Fibroblast of the conjunctiva (primary cell): ENCODE measurements at places on chromosomes 1 and 21.

- no peak for DNase-seq
Measured at GRCh38 chr1:119537966-119538365, 31.0 kb downstream of the HSD3B1 start.

- no peak for DNase-seq
Measured at GRCh38 chr1:164707868-164708331, 148.9 kb downstream of the PBX1 start.

DNA sequence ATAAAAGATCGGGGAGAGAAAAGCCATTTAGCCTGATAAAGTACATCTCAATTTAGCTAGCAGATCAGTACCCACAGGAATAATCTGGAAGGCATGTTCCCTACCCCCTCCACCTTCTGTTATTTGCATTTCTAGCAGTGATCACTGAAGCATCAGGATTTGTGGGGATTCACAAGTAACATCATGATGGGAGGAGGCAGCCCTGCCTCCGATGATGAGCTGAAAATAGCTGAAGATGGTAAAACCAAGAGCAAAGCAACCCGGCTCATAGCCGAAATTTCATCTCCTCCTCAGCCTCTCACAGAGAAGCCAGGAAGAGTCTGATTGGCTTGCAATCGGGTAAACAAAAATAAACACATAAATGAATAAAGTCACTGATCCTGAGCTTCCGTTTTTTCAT is 2.4 kb downstream of the CCSAP start:
- DNase-seq = no peak

DNA sequence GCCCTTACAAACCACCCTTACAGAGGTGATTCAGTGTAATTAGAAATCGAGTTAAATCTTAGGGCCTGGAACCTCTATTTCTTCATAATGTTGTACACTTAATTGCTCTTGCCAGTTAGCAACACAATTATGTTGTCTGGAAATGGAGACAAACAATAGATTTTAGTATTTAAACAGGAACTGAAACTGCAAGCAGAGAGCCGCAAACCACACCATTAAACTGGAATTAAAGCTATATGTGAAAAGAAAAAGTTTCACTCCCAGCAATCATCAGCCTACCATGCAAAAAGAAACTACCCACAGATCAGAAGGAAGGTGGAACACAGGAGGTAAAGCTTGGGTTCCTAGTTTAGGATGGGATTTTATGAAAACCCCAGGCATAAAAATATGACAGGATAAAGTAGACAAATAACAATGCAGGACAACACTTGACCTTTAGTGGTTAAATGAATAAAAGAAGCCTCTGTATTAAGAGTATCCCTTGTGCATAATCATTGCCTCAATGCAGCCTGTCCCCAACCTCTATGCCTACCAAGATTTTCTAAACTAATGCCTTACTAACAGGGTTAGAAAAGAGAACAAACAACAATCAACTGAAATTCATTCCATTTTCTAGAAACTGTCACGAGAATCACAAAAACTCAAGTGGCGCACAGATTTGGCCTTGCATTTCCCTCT is 304.3 kb upstream of the ESRRG start:
- DNase-seq = no peak

- DNase-seq = no peak
Measured at GRCh38 chr1:53410100-53410541, 49.1 kb upstream of the DMRTB1 start.

DNA sequence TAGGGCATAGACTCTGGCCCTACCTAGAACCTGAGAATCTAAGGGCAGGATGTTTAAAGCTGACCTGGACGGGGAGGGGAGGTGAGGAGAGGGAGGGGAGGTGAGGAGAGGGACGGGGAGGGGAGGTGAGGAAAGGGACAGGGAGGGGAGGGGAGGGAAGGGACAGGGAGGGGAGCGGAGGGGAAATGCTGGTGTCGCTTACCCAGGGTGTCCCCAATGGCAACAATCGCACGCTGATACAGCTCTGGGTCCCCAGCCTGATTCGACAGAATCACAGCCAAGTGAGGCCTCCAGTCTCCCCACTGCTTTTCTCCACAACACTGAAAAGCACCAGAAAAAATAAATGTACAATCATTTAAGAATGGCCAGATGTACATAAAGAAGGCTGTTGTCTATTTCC is 22.2 kb downstream of the SEC16B start:
- no peak for DNase-seq

DNA sequence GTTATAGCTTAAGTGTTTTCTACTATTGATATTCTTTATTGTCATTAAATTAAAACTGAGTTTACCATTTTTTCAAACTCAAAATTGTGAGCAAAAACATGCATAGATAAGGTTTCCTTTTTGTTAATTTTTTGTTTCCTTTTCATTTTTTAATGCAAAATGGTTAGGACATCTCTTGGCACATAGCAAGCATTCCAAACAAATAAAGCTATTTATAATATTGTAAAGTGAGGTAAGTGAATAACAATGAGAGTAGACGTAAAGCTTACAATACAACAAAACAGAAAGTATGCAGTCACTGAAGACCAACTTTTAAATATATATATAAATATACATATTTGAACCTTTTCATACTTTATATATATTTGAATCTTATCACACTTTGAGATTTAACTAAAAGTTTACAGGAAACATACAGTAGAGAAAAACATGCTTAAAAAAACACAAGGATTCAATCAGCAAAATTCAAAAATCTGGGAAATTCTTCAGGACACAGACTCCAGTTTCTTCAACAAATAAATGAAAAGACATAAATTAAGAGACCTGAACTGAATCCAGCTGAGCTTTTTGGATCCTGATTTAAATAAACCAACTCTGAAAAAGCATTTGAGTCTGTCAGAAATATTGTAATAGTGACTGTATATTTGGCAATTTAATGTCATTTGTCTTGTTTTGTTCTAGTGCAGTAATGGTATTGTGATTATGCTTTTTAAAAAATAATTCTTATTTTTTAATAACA is 67.5 kb upstream of the SAMSN1 start:
- DNase-seq = no peak

- DNase-seq = no peak
Measured at GRCh38 chr1:79791488-79792218, 785.1 kb upstream of the ADGRL4 start.

DNA sequence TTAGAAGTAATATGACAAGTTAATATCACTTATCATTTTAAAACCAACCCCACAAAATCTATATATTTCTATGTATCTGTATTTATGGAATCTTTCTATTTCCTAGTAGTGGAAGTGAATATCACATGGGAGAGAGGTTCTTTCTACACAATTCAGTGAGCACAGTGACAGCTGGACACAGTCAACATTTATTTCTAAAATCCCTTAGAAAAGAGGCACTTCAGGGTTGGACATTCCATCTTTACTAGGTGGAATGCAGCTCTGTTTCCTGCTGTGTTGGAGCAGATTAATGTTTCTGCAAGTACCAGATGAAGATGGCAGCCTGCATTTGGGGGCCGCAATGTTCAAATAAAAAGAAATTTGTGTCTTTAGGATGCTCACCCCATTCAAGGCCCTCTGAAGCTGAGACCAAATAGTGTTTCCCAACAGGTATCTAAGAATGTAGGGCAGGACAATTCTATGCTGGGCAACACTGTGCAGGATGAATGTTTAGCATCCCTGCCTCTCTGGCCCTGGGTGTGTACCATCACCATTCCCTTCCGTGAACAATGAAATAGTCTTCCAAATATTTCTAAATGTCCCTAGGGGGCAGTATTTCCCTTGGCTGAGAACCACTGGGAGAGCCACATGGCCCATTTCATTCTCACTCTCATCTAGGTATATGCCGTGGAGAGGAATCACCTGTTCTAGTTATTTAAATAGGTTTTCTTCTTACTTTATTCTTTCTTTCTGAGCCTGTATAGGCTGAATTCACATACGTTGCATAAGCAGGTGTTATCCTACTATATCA is 394.8 kb downstream of the PRDM2 start:
- no peak for DNase-seq

DNA sequence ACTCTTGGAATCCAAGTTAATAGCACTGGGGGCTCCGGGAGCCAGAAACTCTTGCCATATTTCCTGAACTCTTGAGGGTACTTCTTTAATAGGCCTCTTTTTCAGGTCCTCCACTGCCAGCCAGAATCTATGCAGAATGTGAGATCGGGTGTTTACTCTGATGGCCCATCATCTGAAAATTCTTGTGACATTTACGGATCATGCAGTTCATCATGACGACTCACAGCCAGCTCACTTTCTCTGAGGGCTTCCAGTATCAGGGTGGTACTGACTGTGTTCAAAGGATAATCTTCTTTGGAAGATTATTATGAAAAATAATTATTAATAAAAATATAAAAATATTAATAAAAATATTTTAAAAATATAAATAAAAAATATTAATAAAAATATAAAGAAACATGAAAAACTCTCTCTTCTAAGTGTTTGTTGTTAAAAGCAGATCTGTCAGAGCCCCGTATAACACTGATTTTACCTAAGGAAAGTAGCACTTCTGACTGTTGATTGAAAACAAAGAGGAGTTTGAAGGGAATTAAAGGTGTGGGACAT is 194.3 kb upstream of the GREM2 start:
- DNase-seq = no peak

DNA sequence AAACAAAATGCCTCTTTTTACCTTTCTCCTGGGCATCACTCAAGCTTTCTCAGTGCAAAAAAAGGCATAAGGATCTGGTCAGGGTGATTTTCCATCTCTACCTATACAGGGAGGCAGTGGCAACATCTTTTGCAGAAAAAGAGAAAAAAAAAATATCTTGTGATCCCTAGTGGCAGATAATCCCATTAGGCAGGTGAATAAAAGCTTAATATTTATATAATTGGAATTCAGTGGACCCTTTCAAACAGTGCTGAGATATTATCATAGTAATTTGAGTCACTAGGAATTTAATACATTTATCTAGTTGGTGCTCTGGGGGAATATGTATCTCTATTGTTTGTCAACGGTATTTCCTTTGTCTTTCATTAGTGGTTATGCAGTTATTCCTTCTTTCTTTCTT is 29.9 kb upstream of the CXADR start:
- no peak for DNase-seq

GRCh38 chr1:85275701-85276214 is 674 bp downstream of the BCL10 start:
- no peak for DNase-seq

GRCh38 chr1:74481607-74482006 is 30.8 kb downstream of the LRRC53 start:
- DNase-seq = no peak

DNA sequence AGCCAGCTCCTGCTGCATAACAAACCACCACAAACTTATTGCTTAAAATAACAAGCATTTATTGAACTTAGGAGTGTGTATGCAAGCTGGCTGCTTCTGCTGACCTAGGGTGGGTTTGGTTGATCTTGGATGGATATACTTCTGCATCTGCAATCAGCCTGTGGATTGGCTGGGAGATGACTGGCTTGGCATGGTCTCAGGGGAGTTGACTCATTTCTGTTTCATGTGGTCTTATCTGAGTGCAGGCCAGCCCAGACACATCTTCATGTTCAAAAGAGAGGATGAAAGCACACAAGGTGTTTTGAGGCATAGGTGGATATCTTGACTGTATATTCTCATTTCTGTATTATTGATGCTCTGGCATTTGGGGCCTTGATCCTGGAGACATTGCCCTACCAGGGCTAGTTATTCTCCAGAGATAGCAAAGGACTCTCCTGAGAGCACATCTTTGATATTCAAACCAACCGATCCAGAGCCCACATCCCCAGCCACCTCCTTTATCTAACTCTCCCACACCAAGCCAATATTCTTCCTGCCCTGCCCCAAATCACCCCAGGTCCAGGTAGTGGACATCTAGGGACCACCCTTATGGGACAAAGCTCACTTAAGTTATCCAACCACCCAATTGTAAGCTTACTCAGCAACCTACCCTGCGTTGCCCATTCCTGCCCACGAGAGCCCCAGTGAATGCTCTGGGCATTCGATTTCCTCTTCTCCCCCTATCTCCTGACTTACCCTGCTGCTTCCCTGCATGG is 350.8 kb downstream of the PTPRU start:
- no peak for DNase-seq
